SJSA1 (cell line): ENCODE measurements at places on chromosomes 3 and 15. TPM values are rescaled to one million over a fixed set of nuclear protein-coding genes. Genes with fewer than 3 reads are reported as not detected.

DNA sequence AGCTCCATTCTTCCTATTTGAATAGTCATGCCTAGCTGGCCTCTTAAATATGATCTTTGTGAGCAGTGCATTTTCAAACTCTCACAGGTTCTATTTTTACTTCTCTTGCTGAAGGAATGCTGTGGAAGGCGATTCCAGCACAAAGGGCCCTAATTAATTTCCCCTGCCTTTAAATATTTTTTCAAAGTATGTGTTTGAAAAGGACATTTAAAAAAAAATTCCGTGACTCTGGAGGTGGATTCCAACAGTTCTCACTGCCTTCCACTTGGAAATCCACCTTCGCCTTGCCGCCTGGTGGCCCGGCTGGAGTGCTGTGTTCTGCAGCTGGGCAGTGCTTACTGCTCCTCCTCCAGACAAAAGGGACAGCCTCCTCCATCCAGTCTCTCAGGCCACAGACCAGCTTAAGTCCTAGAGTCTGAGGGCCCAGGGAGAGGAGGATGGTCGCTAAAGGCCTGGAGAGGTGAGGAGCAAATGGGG, 61.5 kb upstream of the CORO2B start:
- DNase-seq: no peak

DNA sequence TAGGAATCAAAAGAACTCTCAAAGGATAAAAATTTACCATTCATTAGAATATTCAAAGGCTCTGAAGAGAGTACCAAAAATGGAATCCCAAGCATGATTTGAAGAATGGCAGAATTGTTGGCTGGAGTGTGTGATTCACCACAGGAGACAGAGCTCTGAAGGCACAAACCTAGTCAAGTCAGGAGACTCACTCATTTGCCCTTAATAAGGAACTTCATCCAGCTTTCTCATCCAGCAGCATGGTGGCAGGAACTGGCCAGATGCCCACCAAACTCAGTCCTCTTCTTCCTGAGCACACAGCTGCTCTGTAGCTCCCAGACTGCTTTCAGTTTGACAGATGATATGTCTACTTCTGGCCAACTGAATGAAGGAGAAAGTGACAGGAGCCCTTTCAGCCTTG, 16.5 kb upstream of the HEG1 start:
- DNase-seq: no peak

TGFBR2 gene
- 30.6 and 44.6 TPM in 2 replicates for total RNA-seq

- no peak for DNase-seq
These were observed 13.7 kb downstream of the USP13 start for GRCh38 chr3:179666436-179667035.

- no peak for DNase-seq
These were observed 198.4 kb upstream of the LRRN1 start for GRCh38 chr3:3600665-3601340.

- DNase-seq: no peak
These were observed 7.2 kb upstream of the CFAP161 start for GRCh38 chr15:81126892-81127291.

DNA sequence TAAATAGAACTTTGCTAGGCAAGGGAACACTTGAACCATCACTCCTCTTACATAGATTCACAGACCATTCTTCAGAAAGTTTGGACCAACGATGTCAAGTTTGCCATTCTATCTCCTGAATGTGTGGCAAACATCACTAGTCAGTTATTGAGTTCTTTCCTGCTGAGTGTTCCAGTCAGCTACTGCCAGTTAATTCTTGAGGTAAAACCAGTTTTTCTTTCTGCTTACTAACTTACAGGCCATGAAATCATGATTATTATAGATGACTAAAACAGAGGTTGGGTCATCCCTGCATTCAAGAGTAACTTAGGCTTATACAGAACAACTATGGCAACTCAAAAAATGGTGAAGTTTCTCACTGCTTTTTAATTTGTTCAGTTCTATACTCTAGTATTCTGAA, 88.2 kb downstream of the AP4E1 start:
- DNase-seq: no peak

GRCh38 chr15:56428821-56429458, 36.0 kb downstream of the MNS1 start:
- no peak for DNase-seq

DNA sequence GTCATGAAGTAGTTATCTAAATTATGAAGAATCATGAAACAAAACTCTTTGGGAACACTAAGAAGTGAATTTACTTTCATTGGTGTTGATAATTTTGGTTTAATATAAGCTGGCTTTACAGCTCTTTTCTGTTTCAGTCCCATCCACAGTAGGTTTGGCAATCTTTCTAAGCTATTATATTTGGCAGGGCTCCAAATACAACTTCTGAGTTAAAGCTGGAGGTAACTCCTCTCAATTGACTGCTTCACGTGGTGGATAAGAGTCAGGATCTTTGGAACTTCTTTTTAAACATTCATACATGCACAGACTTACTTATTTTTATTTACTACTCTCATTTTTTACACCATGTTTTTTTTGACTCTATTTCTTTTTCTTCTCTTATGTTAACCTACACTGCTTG, 106.5 kb upstream of the EPHA3 start:
- DNase-seq: no peak

NR1I2 gene
- 0.08 TPM in 1 of 2 replicates, not detected in the other for total RNA-seq

KCNMB2 gene
- total RNA-seq: not detected in 2 replicates

IL20RB gene
- 3.2 and 3.6 TPM in 2 replicates for total RNA-seq

POTEB3 gene
- not detected in 2 replicates for total RNA-seq

- DNase-seq: no peak
These were observed 776.5 kb downstream of the ROBO2 start for GRCh38 chr3:77816366-77816765.

- no peak for DNase-seq
These were observed 34.6 kb downstream of the HSPBAP1 start for GRCh38 chr3:122758877-122759560.

- no peak for DNase-seq
These were observed 21.2 kb downstream of the TFG start for GRCh38 chr3:100730524-100730923.

FHIT gene
- total RNA-seq: not detected in 2 replicates

DNA sequence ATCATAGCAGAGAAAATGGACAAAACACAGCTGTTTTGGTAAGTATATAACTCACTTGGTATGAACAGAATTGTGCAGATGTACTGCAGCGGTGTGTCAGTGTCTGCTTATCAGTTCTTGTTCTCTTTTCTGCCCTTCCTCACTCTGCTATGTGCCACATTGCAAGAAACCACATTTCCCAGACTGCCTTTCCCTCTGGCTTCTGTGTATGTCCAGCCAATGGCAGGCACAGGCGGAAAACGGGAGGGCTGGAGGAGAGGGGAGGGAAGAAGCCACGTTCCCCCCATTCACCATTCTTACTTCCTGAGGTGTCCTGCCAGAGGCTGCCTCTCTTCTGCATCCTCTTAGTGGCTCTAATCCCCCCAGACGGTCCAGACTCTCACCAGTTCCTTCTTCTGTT, 15.4 kb downstream of the HHLA2 start:
- DNase-seq: no peak

- DNase-seq: no peak
These were observed 26.7 kb upstream of the SLC41A3 start for GRCh38 chr3:126110431-126111125.

DNA sequence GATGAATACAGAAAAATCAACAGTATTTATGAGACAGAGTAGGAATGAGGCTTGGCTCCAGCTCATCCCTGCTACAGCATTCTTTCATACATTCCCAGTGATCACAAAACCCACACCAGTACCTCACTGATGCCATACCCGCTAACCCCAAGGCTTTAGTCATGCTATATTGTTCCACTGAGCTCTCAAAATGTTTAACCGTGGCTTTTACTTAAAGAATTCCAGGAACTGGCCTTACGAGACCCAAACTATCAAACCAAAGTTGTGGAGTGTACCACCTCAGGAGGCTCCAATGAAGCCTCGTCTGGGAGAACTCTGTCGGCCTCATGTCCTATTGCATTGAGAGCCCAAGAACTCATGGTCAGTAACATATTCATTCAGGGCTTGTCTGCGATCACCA, 278.9 kb downstream of the ULK4 start:
- DNase-seq: peak; percentile 76

SPTSSB gene
- not detected in 2 replicates for total RNA-seq

TYRO3 gene
- total RNA-seq: 8.9 and 17.2 TPM in 2 replicates

TMEM45A gene
- total RNA-seq: 20.6 and 48.5 TPM in 2 replicates

MAGEL2 gene
- total RNA-seq: not detected in 2 replicates

GRCh38 chr3:115838786-115839185, 215.5 kb downstream of the GAP43 start:
- no peak for DNase-seq

DNA sequence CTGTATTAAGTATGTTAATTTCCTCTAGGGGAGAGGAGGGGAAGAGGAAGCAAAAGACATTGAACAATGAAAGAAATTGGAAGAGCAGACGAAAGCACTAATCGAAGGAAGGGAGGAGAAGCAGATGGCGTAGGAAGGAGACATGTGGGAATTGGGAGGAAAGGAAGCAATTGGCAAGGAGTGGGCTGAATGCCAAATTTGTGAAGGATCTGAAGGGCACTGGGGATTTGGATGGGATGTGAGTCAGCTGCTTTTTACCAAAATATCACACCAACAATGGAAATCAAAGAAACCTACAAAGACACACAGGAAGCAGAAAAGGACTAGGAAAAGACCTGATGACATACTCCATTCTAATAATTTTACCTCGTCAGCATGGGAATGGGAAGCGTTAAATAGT, 1029.8 kb downstream of the ROBO1 start:
- DNase-seq: no peak

DNA sequence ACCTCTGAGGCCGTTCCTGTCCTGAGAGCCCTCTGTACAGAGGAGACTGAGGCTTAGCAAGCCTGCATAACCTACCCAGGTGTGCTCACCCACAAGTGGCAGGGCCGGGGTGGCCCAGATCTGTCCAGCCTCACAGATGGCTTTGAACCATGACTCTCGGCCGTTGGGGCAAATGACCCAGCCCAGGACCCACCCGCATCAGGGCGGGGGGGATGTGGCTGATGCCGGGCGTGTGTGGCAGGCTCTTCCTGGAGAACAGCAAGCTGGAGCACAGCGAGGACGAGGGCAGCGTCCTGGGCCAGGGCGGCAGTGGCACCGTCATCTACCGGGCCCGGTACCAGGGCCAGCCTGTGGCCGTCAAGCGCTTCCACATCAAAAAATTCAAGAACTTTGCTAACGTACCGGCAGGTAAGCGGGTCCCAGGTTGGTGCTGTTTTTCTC, 133.5 kb downstream of the LRRK1 start:
- peak; percentile 37 for DNase-seq

TIMP4 gene
- 0.08 TPM in 1 of 2 replicates, not detected in the other for total RNA-seq

DNA sequence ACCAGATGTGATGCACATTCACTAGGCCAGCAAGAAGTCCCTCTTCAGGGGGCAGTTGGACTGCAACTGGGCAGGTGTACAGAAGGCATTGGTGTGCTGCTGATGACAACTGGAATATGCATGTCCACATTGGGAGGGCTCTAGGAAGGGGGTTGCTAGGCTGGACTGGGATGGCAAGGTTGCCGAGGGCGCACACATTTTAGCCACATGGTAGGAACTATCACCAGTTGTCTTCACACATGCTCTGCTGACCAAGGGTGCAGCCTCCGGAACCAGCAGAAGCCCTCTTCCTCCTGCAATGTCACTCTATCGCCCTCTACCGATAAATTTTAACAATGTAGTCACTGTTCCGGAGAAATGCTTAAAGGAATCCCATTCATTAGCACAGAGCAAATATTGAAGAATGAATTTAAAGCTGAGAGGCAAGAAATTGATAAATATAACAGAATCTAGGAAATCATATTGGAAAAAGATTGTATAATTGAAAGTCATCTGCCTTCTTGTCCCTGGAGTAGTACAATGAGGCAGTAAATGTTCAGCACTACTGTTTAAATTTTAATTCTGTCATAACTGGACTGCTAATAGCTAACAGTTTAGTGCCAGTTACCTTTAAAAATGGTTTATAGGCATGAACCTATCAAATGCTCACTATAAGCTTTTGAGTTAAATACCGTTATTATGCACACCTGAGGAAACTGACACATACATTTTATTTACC, 22.6 kb upstream of the LYSMD4 start:
- DNase-seq: peak; percentile 63

IMPG2 gene
- total RNA-seq: 0.05 and 0.09 TPM in 2 replicates

FOXB1 gene
- total RNA-seq: not detected in 2 replicates

DNA sequence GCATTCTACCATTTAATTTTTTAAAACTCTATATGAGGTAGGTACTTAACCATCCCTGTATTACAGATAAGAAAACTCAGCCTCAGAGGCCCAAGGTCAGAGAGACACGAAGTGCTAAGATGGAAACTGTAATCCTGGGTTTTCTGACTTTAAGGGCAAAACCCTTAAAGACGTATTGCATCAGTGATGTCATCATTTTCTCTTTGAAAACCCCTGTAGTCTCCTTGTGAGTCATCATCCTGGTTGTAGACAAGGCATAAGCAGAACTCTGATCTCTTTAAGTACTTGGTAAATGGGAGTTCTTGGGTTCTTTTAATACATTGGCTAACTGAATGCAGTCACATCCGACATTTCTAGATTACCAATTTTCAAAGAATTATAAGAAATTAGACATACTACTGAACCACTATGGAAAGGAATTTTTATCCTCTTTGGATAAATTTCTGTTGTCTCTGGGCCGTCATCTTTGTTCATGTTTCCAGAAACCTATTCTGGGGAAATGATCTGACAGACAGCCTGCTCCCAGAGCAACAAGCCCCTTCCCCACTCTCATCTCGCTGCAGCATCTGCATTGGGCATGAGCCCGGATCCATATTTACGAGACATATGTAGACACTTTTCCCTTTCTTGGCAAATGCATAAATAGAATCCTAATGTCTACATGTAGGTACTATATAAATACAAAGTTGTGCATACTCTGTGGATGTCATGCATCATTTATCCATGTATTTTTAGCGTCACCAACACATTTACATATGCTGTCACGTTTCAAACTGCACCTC, 48.7 kb upstream of the MDFIC2 start:
- DNase-seq: no peak

DNA sequence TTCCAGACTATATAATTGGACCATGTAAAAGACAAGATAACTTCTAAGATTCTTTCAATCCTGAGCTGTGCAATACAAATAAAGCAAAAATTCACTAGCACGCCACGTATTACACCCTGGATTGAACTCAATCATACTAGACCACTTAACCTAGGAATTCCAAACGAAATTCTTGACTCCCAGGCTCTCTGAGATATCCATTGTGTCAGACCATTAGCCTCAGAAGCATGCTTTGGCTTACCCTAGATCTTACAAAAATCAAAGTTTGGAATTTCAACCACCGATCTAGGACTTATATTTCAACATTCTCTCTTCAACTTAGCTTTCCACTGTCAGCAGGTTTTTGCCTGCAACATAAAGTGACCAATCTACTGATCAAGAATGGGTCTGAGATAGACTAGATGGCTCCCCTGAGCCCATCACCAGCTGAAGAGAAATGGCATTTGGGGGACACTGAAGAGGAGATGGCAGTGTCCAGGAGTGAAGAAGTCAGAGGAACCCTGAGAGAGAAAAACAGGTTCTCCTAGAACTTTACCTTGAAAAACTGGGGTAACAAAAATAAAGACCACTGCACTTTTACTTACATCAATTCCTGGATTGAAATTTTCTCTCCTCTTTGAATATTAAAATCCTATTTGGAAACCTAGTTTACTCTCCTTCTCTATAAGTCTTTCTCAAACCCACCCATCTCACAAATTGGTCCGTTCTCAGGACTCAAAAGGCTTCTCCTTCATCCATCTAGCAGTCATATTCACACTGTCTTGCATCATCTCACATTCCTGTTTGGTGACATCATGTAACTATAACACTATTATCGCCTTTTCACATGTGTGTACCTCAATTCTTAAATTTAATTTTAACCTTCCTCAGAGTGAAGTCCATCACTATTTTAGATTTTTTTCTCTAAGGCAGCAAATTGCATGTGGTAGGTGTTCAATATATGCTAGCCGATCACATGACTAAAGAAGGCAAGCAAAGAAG, 18.5 kb downstream of the CPNE4 start:
- no peak for DNase-seq

GRCh38 chr3:170644711-170645110, 58.8 kb upstream of the SLC7A14 start:
- DNase-seq: no peak
